ENCODE measurements at places on chromosomes 2 and 18.

GRCh38 chr2:18047896-18048657 is 169.6 kb downstream of the KCNS3 start:
- DNase-seq: no peak

GRCh38 chr2:20660506-20661420 is 6.2 kb upstream of the GDF7 start:
- DNase-seq: no peak

- DNase-seq: no peak
These were observed 134.8 kb downstream of the GCA start for GRCh38 chr2:162478721-162479129.

DNA sequence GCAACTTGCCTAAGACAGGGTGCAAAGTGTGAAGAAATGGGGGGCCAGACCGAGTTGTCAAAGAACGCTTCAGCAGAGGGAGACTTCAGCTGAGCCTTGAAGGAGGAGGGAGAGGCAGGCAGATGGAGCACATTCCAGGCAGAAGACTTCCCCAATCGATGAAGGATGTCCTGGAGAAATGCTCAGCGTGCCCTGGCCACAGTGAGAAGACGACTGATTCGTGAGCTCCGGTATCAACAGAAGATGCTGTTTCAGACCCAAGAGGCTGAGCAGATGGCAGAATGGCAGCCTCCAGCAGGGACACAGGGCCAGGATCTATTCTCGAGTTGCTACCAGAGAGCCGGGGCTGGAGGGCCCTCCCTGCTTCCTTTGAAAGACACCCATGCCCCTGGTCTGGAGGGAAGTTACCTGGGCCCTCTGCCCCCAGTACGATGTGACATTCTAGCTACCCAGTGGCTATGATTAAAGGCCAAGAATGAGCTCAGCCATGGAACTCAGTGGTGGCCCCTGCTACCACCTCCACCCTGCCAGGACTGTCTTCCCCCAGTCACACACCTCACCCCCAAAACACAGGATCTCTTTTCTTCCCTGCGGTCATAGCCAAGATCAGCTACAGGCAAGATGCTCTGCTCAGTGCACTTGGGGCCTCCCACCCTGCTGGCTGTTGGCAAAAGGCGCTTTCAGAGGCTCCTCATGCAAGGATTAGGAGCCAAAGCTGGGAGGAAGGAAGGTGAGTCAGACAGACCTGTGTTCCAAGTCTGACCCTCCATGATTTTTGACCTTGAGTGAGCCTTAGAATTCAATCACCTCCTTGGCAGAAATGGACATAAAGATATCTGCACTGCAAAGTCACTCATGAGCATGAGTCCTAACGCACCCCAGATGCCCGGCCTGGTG is 84.3 kb downstream of the TFCP2L1 start:
- DNase-seq: no peak

Measured in CD4-positive, alpha-beta T cell treated with Interleukin-15 for 4 hours (primary cell).